ENCODE measurements at places on chromosomes 3 and 15.

DNA sequence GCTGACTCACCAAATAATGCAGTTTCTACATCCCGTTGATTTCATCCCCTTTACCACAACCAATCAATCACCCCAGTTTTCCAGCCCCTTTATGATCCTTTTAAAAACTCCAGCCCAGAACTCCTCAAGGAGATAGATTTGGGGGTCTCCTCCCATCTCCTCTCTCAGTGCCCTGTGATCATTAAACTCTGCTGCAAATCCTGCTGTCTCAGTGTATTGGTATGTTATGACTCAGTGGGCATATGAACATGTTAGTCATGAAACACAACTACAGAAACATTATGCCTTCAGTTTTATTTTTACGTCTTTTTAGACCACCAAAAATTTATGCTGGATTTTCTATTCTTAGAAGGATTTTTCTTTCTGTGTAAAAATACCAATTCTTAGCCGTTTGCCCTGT lies 213.7 kb downstream of the DIPK2A start:
- DNase-seq, result no peak

- DNase-seq, result no peak
These were observed 122.8 kb downstream of the CACNA1D start for GRCh38 chr3:53616971-53617892.

DNA sequence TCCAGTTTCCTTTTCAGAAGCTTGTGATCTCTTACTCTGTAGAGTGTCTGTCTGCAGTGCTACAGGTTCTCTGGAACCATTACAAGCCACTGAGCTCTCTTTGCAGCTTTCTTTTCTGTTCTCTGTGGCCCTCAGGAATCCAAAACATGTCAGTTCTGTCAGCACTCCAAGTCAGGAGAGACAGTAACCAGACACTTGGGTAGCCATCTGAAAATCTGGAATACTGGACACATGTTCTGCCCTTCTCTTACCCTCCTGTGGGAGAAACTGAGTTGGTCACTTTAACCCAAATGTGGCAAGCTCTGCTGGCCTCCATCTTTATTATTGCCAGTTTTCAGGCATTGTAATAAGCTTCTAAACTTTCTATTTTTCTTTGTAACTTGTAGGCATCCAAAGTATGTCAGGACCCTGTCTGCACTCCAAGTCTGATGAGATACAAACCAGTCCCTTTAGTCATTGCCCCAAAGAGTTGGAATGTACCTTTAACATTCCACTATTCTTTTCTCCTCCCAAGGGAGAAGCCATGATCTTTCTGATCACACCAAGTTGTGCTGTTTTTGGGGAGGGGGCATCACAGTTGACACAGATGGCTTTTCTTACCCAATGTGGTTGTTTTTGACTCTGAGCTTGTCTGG lies 183.7 kb downstream of the DPH6 start:
- no peak for DNase-seq

DNA sequence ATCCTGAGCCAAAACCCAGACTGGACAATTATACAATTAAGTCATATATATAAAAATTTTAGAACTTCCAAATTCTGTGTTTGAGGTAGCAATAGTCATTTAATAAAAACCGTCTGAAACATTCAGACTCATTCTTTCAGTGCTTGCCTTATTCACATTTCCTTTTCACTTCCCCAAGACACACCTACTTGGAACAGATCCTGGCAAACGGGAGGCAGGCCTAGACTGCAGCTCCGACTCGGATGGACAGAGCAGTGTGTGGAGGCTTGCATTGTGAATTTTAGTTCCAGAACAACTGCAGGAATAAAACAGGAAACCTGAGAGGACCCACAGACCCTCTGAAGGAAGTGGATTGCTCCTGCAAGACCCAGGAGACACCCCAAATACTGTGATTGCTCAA lies 341.4 kb downstream of the CNTN3 start:
- no peak for DNase-seq

- no peak for DNase-seq
These were observed 516.3 kb upstream of the CADM2 start for GRCh38 chr3:84442533-84442932.

DNA sequence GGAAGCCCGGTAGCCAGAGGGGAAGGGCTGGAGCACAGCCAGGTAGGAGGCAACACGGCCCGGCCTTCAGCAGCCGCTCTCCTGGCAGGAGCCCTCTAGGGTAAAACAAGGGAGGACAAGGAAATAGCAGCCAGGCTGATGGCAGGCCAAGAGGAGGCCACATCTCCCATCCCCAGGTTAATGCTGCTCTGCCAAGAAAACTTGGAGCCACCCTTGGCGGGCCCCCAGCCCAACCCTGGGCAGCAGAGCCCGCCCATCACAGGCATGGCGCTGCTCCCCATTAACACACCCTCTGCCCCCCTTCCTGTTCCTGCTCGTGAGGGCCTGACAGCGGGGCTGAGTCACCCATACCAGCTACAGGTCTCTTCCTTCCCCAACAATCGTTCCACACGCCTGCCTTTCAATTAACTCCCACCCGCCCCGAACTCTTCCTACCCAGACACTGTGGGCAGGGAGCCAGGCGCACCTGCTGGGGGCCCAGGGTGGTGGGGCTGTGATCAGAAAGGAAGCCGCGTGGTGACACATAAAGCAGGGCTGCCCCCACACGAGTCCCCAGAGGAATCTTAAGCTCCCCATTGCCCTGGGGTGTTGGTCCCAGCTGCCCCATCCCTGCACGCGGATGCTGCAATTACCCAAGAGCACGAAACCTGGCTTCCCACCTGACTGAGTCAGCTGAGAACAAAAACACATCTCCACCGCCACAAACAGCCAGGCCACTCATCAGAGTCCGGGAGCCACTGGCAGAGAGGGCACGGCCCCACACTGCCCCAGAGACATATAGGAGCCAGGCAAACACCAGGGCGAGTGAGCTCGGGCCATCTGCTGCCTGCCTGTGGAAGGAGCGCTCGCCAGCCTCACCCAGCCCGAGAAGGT lies at the start of gene C15orf62:
Gene C15orf62 (plus strand): TSS at position 707 of the 873 bp plus-strand sequence. CDS start 516 bp downstream, outside the sequence.
- peak; percentile 99 for DNase-seq

GRCh38 chr3:192883512-192883911 lies 34.1 kb downstream of the MB21D2 start:
- DNase-seq, result no peak

- DNase-seq, result no peak
These were observed 56.6 kb downstream of the MOBP start for GRCh38 chr3:39524107-39524506.

DNA sequence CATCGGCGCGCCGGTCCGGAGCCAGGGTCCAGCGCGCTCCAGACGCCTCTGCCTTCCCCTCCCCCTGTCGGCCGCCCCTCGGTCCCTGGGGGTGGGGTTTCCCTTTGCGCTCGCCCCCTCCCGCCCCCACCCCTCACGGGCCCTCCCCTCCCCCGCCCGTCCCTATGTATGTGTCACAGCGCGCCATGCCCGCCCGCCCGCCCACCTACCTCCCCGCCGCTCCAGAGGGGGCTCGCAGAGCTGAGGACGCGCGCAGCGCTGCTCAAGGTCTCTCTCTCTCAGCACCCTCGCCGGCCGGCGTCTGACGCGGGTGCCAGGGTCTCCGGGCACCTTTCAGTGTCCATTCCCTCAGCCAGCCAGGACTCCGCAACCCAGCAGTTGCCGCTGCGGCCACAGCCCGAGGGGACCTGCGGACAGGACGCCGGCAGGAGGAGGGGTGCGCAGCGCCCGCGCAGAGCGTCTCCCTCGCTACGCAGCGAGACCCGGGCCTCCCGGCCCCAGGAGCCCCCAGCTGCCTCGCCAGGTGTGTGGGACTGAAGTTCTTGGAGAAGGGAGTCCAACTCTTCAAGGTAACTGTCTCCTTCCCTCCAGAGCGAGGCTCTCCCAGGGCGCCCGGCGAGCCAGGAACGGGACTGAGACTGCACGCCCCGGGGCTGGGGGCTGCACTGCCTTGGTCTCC lies at the start of gene ACAN:
Gene ACAN (plus strand): TSS at position 196 of the 679 bp plus-strand sequence. CDS start 32,771 bp downstream, outside the sequence.
- DNase-seq, result no peak

GRCh38 chr15:92877000-92877399 lies 23.1 kb upstream of the CHD2 start:
- no peak for DNase-seq

DNA sequence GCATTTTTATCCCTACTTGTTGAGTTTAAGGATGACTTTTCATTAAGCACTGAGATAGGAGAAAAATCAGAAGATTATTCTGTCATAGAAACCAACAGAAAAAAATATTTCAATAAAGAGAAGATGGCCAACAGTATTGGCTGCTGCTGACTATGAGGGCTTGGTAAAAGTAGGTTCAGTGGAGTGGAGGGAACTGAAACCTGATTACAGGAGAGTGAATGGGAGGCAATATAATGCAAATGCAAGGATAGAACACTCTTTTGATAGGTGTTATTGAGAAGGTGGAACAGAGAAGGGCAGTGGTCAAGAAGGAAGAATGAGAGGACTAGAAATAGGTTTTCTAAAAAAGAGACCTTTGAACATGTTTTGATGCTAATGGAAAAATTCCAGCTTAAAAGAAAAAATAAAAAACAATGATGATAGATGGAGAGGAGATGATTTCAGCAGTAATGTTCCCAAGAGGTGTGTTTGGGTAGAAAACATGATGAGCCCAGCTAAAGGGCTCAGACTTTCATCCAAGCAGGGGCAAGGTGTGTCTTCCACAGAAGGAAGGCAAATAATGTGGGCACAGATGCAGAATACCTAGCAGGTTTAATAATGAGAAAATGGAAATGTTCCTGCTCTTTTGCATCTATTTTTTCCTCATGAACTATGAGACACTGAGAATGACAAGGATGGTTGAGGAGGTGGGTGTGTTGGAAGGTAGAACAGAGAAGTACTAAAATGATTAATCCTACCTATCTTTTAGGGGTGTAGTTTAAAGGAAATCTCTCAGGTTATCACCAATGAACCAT lies 397.9 kb upstream of the GOLIM4 start:
- no peak for DNase-seq

DNA sequence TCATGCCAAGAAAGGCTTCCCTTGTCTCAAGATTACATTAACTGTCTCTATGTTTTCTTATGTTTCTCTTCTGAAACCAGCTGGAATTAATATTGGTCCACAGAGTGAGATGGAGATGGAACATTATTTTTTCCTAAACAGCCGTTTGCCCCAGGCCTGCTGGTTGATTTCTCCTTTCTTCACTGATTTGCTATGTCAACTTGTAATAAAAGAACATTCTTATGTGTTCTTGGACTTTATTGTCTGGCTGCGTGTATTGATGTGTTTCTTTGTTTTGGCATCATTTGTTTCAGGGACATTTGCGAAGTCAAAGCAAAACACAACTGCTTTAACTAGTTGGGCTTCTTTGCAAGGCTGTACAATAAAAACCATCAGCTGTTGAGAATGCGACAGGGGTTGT lies 168.5 kb downstream of the FAM43A start:
- DNase-seq, result no peak

DNA sequence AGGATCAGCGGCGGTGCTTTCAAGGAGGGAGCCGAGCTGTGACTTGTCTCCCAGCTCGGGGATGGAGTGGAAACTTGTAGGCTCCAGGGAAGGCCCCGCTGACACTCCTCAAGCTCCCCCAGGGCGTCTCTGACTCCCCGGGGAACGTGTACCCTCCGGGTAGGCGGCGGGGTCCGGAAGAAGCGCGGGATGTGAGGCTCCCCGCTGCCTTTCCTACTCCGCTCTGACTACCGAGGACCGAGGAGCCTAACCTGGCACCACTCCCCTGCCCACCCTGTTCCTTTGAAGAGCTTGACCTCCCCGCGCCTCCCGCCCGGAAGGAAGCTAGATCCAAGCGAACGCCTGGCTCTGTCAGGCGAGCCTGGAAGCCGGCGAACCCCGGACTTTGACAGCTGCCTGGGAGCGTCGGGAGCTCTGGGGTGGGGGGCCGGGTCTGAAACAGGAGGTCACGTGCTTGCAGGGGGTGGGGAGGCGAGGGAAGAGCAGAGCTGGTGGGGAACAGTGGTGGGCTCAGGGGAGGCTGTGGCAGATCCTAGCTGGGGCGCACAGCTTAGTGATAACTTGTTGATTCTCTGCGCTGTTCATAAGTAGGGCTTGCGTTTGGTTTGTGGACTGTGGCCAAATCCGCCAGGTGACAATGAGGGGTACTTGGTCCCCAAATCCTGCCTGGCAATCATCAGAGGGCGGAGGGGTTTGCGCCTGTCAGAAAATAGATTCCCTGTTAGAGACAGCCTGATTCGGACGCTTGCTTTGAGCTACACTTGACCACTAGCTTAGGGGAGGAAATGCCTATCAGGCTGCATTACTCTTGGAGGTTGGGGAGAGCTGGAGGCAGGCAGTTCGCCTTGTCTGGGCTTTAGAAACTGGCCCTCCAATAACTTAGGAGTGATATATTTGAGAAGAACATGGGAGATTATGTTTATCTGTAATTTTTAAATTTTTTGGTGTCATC lies 1.2 kb downstream of the CLSTN2 start:
- peak; percentile 40 for DNase-seq

- DNase-seq, result no peak
These were observed 649.7 kb upstream of the CBLB start for GRCh38 chr3:106518516-106518915.

DNA sequence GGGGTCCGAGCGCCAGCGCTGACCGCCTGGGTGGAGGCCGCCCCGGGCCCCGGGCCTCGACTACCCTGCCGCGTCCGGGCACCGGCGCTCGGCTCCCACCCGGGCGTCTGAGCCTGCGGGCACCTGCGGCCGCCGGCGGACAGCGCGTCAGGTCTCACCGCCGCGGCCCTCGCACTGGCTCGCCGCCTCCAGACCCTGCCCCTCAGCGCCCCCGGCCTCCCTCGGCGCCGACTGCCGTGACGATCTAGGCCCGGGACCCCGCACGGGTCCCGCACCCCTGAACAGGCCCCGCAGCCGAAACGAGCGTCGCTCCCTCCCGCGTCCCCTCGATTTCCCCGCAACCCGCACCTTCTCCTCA lies 297 bp downstream of the PRC1 start:
- DNase-seq, result peak; percentile 61

GRCh38 chr15:51046799-51047449 lies 47.8 kb downstream of the TNFAIP8L3 start:
- no peak for DNase-seq

DNA sequence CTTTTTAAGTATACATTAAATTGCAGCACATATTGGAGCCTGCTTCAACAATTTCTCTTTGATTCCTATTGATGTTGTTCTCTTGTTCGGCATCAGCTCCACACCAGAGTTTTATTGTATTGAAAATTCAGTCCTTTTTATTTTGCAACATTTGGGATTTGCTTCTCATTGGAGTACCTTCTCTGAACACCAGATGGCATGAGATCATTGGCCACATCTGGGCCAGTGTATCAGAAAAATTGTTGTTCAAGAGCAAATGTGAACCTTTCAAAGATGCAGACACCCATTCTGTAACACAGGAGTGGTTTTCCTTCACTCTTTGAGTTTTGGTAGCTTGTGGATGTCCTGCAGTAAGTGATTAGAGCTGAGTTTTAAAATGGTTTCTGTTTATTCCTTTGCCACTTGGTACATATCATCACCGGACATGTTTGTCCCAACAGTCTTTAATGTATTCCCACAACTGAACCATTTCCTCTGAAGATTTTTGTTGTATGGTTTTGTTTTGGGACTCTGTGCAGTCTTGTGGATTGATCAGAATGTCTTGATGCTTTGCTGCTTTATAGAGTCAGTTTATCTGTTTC lies 96.1 kb downstream of the MCTP2 start:
- DNase-seq, result peak; percentile 77

- DNase-seq, result no peak
These were observed 150.7 kb upstream of the NR2E3 start for GRCh38 chr15:71659730-71660067.

- DNase-seq, result peak; percentile 79
These were observed 413 bp downstream of the NUSAP1 start for GRCh38 chr15:41333026-41333562.
